ENCODE measurements at places on chromosomes 4 and X.

GRCh38 chr4:166091912-166092510 lies 219.0 kb downstream of the TLL1 start:
- DNase-seq = no peak

GRCh38 chr4:9996319-9997110 lies 24.8 kb downstream of the SLC2A9 start:
- no peak for DNase-seq

- DNase-seq = no peak
These were observed 89.4 kb downstream of the FMR1NB start for GRCh38 chrX:148070504-148070877.

DNA sequence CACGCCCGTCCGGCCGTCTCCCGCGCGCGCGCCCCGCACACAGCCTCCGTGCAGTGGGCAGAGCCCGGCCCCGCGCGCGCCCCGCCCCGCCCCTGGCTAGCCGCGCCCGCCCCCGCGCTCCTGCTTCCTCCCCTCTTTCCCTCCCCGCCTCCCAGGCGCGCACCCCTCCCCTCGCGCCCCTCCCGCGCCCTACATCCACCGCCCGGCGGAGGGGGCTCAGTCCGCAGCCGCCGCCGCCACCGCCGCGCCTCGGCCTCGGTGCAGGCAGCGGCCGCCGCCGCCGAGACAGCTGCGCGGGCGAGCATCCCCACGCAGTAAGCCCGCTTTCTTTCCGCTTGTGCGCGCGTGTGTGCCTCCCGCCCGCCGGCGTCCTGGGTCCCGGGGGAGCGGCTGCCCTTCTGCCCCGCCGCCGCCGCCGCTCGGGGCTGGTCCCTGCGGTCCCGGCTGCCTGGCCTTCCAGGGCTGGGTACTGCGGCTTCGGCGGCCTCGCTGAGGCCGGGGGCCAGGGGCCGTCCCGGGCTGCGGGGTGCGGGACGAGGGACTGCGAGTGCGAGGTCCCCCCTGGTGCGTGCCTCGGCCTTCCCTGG lies at the start of gene FHL1:
Gene FHL1, plus strand, starts transcription at position 219 of the 587 bp plus-strand sequence.
- no peak for DNase-seq

DNA sequence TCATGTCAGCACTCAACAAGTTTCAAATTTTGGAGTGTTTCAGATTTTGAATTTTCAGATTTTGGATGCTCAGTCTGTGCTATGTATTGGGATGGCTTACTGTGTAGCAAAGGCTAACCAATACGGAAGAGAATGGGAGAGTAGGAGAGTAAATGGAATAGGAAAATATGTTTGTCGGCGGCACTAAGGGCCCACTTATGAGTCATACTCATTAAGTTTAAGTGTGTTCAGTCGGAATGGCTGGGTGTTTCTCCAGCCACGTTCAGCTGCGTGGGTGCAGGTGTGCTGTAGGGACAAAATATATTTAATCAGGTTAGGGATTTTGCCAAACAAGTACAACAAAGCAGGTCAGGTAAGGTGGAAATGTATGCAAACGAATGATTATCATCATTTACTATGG lies 13.6 kb downstream of the FTHL17 start:
- no peak for DNase-seq

DNA sequence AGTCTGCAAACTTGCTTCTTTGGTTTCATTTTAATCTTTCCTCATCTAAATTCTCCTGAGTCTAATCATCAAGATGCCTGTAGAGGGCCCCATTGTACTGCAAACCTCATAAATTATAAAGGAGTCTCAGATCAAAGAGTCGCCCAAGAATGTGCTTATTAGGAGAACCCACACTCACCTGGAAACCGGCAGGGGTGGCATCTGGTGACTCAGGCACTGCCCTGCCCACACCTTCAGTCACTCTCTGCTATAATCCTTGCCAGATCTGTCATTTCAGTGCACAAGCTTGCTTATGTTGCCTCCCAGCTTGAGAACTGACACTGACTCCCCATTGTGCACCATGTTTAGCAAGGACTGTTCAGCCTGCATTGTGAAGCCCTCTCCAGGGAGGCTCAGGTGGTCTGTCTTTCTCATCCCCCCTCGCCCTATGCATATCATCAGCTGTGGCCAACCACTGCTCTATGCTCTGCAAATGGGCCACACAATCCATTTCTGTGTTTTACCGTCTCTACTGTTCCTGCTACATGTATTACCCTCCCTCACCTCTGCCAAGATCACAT lies 12.4 kb downstream of the EPGN start:
- peak; percentile 17 for DNase-seq

DNA sequence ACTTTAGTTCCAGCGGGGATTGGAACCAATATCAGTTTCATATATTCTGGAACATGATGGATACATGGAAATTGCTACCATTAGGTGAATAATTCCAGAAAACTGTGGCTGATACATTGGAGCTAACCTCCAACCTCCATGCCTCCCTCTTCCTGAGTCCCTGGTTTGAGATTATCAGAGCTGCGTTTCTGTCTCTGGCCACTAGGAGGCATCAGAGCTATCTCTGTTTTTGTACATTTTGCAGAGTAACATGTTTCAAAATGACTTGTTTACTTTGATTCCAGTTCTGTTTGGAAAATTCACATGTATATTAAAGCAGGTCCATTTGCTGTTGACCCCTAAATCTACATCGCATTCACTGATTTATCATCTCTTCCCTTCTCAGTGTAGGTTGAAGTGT lies 2.4 kb upstream of the RAB40AL start:
- DNase-seq = no peak

DNA sequence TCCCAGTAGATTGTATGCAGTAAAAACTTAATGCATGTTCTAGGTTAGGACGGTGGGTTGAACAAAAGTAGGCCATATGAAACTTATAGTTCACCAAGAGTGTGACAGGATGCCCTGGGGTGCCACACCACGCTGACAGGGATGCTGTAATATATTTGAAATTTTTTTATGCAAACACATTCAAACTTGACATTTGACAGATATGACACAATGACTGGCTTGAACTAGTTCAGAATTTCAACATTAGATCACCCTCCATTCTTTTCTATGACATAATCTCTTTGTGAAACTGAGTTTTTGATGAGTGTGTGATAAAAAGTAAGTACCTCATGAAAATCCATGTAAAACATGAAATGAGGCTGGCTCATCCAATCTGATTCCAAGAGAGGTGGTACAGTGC lies 198.4 kb downstream of the PALLD start:
- no peak for DNase-seq

- DNase-seq = no peak
These were observed 101.4 kb downstream of the PPARGC1A start for GRCh38 chr4:23788460-23788859.

GRCh38 chrX:9447906-9448305 lies 17.0 kb upstream of the TBL1X start:
- DNase-seq = no peak

DNA sequence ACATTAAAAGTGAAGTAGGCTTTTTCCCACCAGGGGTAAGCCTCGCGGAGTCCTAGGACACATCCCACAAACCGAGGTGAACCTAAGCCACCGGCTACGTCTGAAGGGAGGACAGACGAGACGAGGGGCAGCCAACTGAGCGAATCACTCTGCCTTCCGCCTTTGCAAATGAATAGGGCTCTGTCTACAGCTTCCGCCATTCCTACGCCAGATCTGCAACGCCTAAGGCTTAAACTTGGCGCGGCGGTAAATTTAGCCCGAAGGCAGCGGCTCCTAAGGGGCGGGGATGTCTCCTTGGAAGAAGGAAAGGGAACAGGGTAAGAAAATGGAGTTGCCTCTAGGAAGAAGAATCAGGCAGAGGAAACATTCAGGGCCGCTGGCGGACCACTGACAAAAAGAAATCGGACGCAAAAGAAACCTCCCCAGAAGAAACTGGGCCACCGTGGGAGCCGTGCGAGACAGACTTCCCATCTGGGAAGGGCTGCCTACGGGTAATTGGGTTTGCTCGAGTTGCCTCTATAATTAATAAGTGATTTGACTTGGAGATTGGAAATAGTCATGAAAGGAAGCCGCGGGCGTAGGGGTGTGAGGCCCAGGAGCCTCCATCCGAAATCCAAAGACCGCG lies 90.5 kb downstream of the BCOR start:
- no peak for DNase-seq

- peak; percentile 4 for DNase-seq
These were observed 980 bp upstream of the GIMD1 start for GRCh38 chr4:106369456-106370060.

- DNase-seq = no peak
These were observed 55.5 kb upstream of the NYX start for GRCh38 chrX:41391606-41392005.

DNA sequence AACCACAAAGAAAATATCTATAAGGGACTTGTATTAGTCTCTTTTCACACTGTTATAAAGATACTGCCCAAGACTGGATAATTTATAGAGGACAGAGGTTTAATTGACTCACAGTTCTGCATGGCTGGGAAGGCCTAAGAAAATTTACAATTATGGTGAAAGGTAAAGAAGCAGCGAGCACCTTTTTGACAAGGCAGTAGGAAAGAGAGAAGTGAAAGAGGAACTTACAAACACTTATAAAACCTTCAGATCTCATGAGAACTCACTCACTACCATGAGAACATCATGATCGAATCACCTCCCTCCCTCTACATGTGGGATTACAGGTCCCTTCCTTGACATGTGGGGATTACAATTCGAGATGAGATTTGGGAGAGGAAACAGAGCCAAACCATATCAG lies 856.0 kb downstream of the TRAM1L1 start:
- DNase-seq = no peak

DNA sequence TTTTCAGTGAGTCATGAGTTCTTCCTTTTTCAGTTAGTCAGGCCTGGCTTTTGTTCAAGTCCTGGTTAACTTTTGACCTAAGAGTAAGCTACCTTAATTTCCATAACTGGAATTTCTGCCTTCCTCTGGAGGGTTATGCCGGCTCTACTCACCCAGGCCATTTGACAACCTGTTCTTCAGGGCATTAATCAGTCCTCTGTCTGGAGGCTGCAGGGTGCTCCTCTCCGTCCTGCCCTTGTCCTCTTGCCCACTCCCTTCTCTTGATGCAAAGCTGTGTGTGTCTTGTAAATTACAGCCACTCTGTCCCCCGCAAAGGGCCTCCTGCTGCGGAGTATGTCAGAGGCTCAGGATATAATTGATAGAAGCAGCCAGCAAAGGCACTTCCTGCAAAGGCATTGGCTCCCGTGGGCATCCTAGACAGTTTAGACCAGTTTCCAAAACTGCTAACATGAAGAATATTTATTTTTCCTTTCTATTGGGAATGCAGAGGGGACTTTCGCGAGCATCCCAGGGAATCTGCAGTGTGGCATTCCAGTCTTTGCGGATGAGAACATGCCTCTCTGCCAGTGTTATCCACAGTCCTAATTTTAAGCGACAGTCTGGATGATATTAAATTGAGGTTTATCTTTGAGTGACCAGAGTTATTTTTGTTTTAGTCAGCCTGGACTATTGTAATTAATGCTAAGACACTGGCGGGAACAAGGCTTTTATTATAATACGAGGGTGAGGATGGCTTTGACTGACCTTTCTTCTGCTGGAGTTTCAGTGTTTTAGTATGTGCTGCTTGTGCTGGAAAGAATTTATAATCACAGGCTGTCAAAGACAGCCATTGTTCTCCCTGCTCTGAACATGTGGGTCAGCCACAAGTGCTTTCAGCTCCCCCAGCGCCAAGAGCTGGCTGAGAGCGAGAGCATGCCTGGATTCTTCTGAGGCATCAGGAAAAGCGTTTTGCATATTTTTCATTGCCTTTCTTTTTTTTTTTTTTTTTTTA lies 74.2 kb downstream of the LIMCH1 start:
- DNase-seq = no peak

- no peak for DNase-seq
These were observed 50.3 kb upstream of the ENPP6 start for GRCh38 chr4:184267673-184268583.

- no peak for DNase-seq
These were observed 120.0 kb upstream of the VAMP7 start for GRCh38 chrX:155761185-155761584.

- no peak for DNase-seq
These were observed 2.3 kb downstream of the APBB2 start for GRCh38 chr4:41211951-41212615.

DNA sequence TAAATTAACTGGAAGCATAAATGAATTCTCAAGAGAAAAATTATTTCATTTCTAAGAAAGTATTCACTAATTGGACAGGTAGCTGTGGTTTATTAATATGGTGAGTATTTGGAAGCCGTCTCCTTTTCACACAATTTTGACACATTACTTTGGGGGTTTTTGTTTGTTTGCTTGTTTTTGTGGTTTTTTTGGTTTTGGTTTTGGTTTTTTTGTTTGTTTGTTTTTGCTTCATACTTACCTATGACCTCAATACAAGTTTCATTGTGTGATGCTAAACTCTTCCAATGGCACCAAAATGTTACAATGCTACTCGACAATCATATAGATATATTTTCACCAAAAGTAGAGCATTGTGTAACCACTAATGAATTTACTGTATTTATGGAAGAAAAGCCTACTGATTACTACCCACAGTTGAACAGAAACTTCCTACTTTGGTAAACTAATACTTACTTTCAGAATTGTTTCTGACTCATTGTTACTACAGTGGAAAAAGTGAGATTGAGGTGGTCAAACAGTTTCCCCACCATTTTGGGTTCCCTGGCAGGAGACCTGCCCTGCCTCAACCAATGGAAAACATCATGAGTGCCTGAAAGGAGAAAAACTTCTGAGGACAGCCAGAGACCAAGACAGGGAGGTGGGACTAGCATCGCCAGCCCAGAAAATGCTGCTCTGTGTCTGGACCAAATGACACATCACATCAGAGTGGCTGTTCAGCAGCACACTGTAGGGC lies 443.1 kb downstream of the HNRNPD start:
- DNase-seq = no peak

- no peak for DNase-seq
These were observed 93.9 kb downstream of the NXF2B start for GRCh38 chrX:102345916-102346315.

DNA sequence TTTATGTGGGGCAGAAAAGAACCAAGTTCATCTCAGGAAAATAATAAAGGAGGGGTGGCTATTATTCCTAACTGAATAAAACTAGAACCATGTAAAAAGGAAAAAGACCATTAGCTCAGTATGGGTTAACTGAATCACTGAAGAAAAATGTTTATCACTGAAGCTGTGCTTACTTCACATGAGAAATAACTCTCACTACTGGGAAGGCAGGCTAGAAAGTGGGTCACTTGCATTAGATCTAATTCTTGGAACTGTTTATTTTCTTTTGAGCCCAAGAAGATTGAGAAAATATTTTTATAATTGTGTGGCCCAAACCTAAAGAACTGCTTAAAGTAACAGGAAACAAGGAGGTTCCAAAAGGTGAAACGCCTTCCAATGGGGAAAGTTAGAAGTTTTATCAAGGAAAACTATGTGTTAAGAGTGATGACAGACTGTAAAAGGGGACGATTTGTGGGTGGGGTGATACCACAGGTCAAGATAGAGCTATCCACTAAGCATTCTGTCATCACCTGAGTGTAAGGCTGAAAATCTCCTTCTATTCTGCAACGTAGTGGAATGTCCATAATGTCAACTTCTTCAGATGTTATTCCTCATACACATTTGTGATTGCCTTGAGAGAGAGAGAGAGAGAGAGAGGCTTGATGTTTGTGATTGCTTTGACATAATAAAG lies 1083.5 kb downstream of the PCDH7 start:
- DNase-seq = no peak

DNA sequence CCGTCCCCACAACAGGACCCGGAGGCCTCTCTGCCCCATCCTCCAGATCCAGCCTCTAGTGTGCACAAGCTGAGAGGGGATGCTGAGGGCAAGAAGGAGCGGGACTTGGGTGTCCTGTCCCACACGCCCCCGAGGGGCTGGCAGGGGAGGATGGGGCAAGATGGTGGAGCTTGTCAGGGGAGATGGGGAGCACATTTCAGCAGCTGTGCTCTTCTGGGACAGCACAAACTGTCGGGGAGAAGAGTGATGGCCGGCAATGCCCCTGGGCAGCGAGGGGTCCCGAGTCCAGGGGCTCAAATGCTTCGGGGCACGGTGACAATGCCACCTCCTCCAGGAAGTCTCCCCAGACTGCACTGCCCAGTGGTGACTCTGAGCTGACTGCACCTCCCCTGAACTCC lies 134.5 kb downstream of the FAM53A start:
- DNase-seq = no peak

Data from DMS 273 treated with DMSO at 0.1 percent for 48 hours (cell line).